T-helper 9 cell (primary cell): ENCODE measurements at places on chromosomes 11 and 22.
A peak's percentile ranks its signal among the peaks of the same experiment; 100 is the strongest.

DNA sequence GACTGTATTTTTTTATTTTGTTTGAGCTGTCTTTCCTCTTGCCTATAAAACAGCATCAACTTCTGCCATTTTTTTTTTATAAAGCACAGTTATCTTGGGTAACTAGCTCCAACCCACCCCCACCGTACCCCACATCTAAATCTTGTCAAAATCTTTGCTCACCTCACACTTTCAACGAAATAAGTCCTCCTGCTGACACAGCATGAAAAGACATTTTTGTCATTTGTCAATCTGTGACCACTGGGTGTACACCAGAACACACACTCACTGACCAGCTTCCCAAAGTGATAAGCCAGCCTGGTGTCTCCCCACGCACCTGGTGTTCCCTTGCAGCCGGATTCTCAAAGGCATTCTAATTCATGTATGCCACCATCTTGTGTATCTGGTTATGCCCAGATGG lies 1.7 kb upstream of the TECTA start:
- no peak for DNase-seq

DNA sequence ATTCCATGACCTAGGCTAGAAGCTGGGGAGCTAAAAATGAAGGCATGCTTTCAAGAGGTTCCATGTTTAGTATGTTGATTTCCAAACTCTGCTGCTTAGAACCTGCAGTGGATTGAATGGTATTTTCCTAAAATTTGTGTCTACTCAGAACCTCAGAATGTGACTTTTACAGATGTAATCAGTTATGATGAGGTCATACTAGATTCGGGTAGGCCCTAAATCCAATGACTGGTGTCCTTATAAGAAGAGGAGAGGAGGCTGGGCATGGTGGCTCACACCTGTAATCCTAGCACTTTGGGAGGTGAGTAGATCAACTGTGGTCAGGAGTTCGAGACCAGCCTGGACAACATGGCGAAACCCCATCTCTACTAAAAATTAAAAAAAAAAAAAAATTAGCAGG lies 3.5 kb upstream of the FEZ1 start:
- no peak for DNase-seq

GRCh38 chr11:12263141-12263693 lies 114.2 kb upstream of the PARVA start:
- no peak for DNase-seq

DNA sequence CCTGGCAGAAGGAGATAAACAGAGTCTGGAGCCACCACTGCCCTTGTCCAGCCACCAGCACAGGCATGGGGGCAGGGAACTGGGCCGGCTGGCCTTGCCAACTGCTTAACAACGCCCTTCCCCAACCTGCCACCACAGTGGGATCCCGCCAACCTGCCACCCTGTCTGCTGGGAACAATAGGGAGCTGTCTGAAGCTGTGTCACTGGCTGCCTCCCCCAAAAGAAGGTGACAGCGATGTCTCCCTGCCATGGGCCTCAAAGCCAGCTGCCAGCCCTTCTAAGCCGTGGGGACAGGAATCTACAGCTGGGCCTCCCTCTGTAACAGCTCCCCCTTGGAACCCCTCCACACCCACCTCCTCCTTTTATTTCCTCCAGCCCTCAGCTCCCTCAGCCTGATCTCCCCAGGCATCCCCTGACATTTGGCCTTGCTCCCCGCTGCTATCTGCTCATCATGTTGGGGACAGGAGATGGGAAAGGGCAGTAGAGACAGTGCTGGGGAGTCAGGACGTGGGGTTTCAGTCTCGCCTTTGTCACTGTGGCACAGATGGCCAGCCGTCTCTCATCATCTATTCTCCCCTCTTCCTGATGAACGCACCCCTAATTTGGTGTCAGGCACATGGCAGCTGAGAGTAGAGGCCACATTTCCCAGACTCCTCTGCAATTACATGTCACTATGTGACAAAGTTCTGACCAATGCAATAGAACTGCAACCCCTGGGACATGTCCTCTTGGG lies 51.3 kb upstream of the PRDM11 start:
- no peak for DNase-seq

GRCh38 chr22:38950527-38951295 lies 6.7 kb upstream of the APOBEC3A start:
- no peak for DNase-seq

DNA sequence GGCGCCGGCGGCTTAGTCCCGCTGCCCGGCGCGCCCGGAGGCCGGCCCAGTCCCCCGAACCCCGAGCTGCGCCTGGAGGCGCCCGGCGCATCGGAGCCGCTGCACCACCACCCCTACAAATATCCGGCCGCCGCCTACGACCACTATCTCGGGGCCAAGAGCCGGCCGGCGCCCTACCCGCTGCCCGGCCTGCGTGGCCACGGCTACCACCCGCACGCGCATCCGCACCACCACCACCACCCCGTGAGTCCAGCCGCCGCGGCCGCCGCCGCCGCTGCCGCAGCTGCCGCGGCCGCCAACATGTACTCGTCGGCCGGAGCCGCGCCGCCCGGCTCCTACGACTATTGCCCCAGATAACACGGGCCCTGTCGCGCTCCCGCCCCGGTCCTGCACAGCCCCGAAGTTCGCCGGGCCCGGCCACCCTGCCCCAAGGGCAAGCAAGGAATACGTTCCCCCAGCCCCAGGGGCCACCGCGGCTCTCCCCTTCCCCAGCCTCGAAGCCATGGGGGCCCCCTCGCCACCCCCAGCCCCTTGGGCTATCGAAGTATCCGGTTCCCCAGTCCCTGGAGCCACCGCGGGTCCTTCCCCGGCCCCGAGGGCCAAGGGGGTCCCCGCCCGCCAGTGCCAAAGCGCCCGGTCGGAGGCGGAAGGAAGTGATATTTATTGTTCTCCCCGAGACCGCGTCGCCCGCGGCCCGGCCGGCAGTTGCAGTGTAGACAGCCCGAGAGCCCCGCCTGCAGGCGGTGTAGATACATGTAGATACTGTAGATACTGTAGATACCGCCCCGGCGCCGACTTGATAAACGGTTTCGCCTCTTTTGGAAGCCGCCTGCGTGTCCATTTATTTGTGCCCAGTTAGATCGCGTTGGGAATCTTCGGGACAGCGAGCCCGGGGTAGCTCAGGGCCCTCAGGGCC lies 6.2 kb downstream of the TBX1 start:
- peak; percentile 22 for DNase-seq

- no peak for DNase-seq
Measured at GRCh38 chr22:38911434-38911833, 39.4 kb upstream of the CBX6 start.

GRCh38 chr11:121575250-121575962 lies 122.6 kb upstream of the SORL1-AS1 start:
- DNase-seq, result no peak

GRCh38 chr11:128394431-128395089 lies 192.8 kb downstream of the ETS1 start:
- no peak for DNase-seq

- DNase-seq, result peak; percentile 77
Measured at GRCh38 chr22:46734830-46735453, 3.1 kb downstream of the CERK start.

DNA sequence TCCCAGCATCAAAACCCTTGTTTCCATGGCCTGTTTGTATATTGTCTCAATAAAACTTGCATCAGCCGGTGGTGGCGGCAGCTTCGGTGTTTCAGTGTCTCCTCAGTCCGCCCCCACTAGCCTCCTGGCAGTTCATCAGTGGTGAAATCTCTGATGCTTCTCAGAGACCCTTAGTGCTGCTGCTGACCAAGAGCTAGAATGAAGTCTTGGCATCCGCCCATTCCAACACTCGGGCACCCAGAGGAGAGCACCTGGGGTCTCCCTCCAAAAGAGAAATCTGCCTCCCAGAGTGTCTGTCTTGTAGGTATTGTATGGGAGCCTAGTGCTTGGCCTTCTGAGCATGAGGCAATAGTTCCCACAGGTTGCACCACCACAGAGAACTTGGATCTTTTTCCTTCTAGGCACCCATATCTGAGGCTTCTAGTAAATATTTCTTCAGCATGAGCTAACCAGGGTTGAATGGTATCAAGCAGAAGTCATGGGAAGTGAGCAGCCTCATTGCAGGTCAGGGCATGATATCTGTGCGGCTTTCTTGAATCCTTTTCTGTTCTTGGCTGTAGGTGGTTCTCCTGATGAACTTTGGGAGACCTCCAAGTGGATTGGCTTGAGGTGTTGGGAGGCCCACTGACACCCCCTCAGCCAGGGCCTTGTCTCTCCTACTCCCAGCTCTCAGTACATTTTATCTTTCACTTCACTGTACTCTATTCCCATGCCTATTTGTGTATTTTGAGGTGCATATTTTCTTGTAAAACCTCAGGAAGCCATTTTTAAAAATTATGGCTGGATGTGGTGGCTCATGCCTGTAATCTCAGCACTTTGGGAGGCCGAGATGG lies 13.2 kb upstream of the AIFM3 start:
- no peak for DNase-seq

- DNase-seq, result no peak
Measured at GRCh38 chr11:129460714-129461113, 85.1 kb downstream of the BARX2 start.

- no peak for DNase-seq
Measured at GRCh38 chr11:110990311-110990710, 255.2 kb upstream of the POU2AF2 start.

DNA sequence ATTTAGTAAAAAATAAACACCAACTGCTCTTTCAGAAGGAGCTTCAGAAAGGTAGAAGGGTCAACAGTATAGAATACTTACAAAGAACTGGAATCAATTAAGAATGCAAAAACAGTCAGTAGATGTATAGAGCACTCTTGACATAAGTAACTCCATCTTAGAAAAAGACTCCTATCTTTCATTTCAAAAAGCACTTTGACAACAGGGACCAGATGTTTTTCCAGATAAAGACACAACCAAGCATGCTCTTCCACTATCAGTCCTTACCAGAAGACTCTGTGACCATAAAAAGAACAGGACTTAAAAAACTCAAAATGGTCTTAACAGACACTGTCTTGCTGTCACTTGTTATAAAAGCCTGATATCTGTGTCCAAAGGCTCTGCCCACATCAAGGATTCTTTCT lies 5.2 kb downstream of the SLC25A17 start:
- DNase-seq, result no peak

GRCh38 chr22:35864545-35865165 lies 147.0 kb downstream of the APOL5 start:
- DNase-seq, result no peak

GRCh38 chr11:65422633-65423515 lies at the start of gene NEAT1:
TSS of gene NEAT1 (plus strand) at chr11:65422798.
- peak; percentile 82 for DNase-seq
